ENCODE measurements at places on chromosomes 1 and 21. TPM values are rescaled to one million over a fixed set of nuclear protein-coding genes. Genes with fewer than 3 reads are reported as not detected.

Gene STRIP1
- 43.1 TPM for total RNA-seq

Gene FCGR1A
- total RNA-seq: not detected

Gene PLXNA2
- total RNA-seq: 185 TPM

Gene AKR7A2
- 41.1 TPM for total RNA-seq

Gene TMEM200B
- 0.66 TPM for total RNA-seq

Gene HOOK1
- total RNA-seq: under 0.01 TPM

Gene CDC7
- total RNA-seq: 16.6 TPM

Gene ITGB2
- not detected for total RNA-seq

Gene PRELP
- total RNA-seq: 0.07 TPM

Gene HLX
- total RNA-seq: 13.2 TPM

Gene LCE2A
- total RNA-seq: not detected

Gene GSTM1
- 12.2 TPM for total RNA-seq

Gene PGM1
- total RNA-seq: 39.6 TPM

Gene CFAP57
- total RNA-seq: 0.14 TPM

Gene PRDX1
- total RNA-seq: 669 TPM

Gene IL23R
- total RNA-seq: not detected

Gene CCDC190
- total RNA-seq: 2.3 TPM

Gene COL16A1
- total RNA-seq: 0.93 TPM

Gene SLC2A5
- not detected for total RNA-seq

Gene TMCC2
- total RNA-seq: 1.7 TPM

Gene SYPL2
- under 0.01 TPM for total RNA-seq

Gene TSSK3
- total RNA-seq: 0.27 TPM

Gene GPR89B
- 17.1 TPM for total RNA-seq

Gene GNG5
- total RNA-seq: 56.4 TPM

Gene TGFB2
- total RNA-seq: 2.8 TPM

Gene GPR161
- total RNA-seq: 19.8 TPM

Gene TMEM125
- total RNA-seq: not detected

Gene TSHB
- total RNA-seq: not detected

Gene GCSAML
- not detected for total RNA-seq

Gene TRIM58
- 0.43 TPM for total RNA-seq

Gene PLA2G2C
- not detected for total RNA-seq

Gene TEX38
- total RNA-seq: not detected

Gene OR2T29
- total RNA-seq: not detected

Gene TIAM1
- total RNA-seq: 0.14 TPM

Gene PRRC2C
- 145 TPM for total RNA-seq

Gene CSF3R
- not detected for total RNA-seq

Gene COL11A1
- not detected for total RNA-seq

Data from thoracic aorta endothelial cell (primary cell).